T-helper 2 cell treated with Interferon-gamma antibody and Interleukin-4, amounts not matched to agents 5 μg/mL and 100 μg/mL, for 36 hours (primary cell): ENCODE measurements at places on chromosomes 11 and 22.

DNA sequence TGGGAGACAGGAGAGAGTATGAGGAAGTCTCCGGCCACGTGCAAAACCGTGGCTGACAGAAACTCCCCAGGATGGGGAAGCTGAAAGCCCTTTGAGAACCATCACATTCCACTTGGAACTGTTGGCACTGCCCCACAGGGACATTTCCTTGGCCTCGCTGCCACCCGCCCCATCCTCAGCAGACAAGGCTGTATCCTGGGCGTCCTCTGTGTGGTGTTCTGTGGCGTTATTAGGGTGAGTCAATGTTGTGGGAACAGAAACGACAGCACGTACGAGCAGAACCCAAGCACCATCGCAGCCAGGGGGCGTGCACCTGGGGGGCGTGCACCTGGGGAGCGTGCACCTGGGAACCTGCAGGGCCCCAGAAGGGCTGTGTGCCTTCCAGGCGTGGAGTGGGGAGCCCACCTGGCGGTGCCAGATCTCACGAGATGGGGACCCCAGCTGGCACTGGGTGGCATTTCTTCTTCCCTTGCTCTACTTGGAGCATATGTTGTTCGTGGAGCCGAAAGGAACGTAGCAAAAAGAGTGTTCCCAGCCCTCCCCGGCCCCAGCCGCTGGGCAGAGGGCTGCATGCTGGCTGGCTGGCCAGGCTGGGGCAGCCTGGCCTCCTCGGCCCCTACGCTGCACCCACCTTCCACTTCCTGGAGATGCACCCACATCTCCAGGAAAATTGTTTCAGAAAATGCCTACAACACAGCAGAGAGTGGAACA lies 35.4 kb downstream of the NFAM1 start:
- H3K36me3 ChIP-seq: no peaks in the 10 kb centered on the region
- H3K4me3 ChIP-seq: no peak overlapping the region
- H3K4me1 ChIP-seq: peaks cover 4% of the 10 kb centered on the region
- no peak overlapping the region for H3K27ac ChIP-seq
- H3K27me3 ChIP-seq: peaks cover 8% of the 10 kb centered on the region

- no peaks in the 10 kb centered on the region for H3K36me3 ChIP-seq
- no peaks in the 10 kb centered on the region for H3K4me1 ChIP-seq
- no peak for DNase-seq
- H3K27ac ChIP-seq: no peak overlapping the region
Observed at GRCh38 chr11:103963648-103964047, 72.8 kb upstream of the DDI1 start.

DNA sequence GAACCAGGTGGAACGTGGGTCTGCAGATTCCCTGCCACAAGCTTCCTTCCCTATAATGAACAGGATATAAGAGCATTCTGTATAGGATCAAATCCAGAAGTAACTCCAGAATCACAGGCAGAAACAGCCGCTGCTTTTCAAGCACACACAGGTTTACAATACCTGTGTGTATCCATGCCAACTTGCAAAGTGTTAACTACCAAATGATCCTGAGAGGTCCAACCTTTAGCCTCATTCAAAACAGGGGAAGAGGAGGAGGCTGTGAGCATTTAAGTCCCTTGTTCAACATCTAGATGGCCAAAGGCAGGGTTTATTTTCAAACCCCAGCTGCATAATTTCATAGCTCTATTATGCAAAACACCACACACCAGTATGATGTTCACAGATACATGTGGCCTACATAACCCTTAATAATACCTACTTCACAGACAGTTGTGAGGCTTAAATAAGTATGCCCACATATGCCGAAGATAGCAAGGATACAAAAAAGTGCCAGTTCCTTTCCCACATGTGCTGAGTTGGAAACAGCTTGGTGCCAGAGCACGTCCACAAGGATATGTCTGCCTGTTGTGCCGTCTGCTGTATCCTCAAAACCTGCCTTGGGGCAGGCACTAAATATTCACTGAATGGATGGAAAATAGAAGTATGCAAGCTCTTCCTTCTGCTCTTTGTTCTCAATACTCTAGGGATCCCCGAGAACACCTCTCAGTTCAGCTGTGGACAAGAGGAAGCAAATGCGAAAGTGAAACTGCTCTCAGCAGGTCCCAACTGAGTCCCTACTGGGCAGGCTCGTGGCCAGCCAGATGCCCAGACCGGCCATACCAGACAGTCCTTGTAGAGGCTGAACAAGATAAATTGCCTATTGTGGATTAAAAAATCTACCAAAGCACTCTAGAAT lies 66.8 kb downstream of the LARGE1 start:
- H3K27me3 ChIP-seq: no peaks in the 10 kb centered on the region
- DNase-seq: no peak
- H3K4me3 ChIP-seq: peak overlapping the region; percentile 68
- no peaks in the 10 kb centered on the region for H3K36me3 ChIP-seq
- peaks cover 2% of the 10 kb centered on the region for H3K4me1 ChIP-seq
- peak overlapping the region; percentile 19 for H3K27ac ChIP-seq

DNA sequence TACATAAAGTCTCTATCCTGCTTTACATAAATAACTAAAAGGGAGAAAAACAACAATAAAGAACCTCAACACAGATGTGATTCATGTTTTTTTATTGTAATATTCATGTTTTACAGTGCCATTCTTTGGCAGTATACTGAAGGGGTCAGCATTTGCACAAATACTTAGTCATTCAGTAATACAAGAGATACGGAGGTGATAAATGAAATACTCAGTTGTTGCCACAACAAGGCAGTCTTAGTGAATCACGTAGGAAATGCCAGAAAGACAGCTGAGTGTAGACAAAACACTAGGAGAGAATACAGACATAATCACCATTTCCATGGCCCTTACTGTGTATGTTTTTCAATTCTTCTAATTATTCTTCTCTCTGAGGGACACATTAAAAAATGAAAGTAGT lies 910.4 kb downstream of the METTL15 start:
- no peaks in the 10 kb centered on the region for H3K27me3 ChIP-seq
- H3K27ac ChIP-seq: no peak overlapping the region
- H3K36me3 ChIP-seq: no peaks in the 10 kb centered on the region
- H3K4me1 ChIP-seq: no peaks in the 10 kb centered on the region
- H3K4me3 ChIP-seq: no peak overlapping the region

GRCh38 chr11:14444441-14445189 lies 55.0 kb downstream of the COPB1 start:
- H3K27ac ChIP-seq: no peak overlapping the region
- H3K36me3 ChIP-seq: peaks cover 5% of the 10 kb centered on the region
- H3K27me3 ChIP-seq: no peaks in the 10 kb centered on the region
- H3K4me1 ChIP-seq: peaks cover 21% of the 10 kb centered on the region
- DNase-seq: no peak
